ENCODE measurements at places on chromosomes 2 and 18. TPM values are rescaled to one million over a fixed set of nuclear protein-coding genes. Genes with fewer than 3 reads are reported as not detected.

GRCh38 chr2:204799791-204800190 is 254.5 kb downstream of the PARD3B start:
- DNase-seq, result no peak

GRCh38 chr2:53463806-53464726 is 303.5 kb upstream of the CHAC2 start:
- DNase-seq, result no peak

GRCh38 chr2:239606741-239607516 is 206.1 kb upstream of the HDAC4 start:
- no peak for DNase-seq

- DNase-seq, result peak; percentile 60
Observed at GRCh38 chr2:66574701-66575624, 140.0 kb downstream of the MEIS1 start.

- DNase-seq, result no peak
Observed at GRCh38 chr2:144324446-144325045, 195.4 kb downstream of the ZEB2 start.

DNA sequence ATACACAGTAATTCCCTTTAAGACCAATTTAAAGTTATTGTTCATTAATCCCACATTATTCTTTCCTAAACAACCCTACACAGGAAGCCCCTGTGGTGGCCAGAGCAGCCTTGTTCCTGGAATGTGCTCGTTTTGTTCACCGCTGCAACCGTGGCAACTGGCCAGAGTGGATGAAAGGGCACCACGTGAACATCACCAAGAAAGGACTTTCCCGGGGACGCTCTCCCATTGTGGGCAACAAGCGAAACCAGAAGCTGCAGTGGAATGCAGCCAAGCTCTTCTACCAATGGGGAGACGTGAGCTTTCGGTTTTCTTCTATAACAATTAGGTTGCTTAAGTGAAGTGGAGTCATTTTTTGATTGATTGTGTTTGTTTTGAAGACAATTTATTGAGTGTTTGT is 101.0 kb downstream of the UNC80 start:
- peak; percentile 47 for DNase-seq

DNA sequence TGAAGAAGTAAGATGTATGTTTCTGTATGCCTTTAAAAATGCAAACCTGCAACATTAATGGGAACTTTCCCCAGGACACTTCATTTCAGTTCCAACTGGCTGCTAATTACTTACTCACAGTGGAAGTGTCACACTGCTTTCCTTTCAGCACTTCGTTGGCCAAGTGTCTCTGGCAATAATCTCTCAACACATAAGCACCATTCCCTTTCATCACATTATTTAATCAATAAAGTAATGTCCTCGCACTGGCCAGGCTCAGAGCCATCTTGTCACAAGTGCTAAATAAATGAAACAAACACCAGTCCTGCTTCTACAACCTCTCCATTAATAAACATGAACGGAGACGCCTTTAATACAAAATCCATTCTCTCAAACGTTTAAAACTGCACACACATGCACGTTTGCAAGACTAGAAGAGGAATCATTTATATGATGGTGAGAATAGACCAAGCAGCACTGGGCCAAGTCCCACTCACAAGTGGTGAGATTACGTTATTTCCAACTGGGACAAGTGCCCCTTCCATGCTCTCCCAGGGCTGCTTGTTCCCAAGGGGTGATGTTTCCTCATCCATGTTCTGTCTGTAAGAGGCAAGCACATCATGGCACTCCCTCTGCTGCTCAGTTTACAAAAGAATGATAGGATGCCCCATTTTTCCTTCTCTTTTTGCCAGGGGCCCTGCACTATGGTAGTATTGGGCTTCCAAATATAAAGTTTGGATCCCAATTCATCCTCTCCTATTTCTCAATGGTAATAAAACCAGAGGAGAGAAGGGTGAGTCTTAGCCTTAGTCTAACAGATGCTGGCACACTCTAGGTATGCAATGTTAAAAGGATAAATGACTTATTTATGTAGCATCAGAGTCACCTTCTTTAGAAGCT is 56.8 kb upstream of the ETAA1 start:
- peak; percentile 53 for DNase-seq

PELI1 gene
- 9.1 TPM for total RNA-seq

CHRND gene
- not detected for total RNA-seq

FEV gene
- not detected for total RNA-seq
